ENCODE measurements at places on chromosomes 4 and X.

DNA sequence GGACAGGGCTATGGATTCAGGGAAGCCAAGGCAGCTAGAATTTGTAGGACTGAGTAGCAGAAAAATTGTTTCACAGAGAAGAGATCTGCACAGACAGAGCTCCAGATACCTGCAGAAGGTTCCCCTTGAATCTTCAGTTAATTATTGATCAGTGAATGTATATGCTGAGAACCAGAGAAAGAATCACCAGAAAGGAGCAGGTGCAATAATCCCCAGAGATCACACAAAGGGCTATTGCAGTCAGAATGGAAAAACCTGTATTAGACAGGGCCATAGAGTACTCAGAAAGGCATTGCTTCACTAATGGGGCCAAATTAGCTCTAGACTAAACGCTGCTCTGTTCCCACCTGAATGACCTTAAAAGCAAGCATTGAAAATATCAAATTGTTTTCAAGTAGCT is 35.5 kb upstream of the SMAD1 start:
- DNase-seq, result no peak

- DNase-seq, result no peak
Measured at GRCh38 chr4:99824070-99824599, 7.5 kb downstream of the DAPP1 start.

- DNase-seq, result no peak
Measured at GRCh38 chr4:174118171-174118570, 165.3 kb downstream of the FBXO8 start.

- DNase-seq, result no peak
Measured at GRCh38 chr4:137956256-137956655, 285.9 kb downstream of the SLC7A11 start.

DNA sequence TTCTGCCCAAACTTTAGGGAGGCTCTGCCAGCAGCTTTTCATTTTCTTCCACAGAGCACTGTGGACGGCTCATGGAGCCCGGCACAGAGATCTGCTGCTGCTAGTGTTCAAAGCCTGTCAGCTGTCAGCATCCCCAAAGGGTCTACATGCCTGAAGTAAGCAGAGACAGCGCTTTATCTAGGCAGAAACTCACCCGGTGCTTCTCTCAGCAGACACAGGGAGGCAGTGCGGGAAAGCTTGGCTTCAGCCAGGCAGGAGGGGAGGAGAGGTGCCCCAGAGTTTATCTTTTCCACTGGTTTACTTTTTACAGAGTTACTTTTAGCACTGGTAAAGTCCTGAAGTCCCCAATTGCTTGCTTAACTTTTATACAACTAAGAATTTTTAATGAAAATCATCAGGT is 339.3 kb downstream of the NKX6-1 start:
- no peak for DNase-seq

DNA sequence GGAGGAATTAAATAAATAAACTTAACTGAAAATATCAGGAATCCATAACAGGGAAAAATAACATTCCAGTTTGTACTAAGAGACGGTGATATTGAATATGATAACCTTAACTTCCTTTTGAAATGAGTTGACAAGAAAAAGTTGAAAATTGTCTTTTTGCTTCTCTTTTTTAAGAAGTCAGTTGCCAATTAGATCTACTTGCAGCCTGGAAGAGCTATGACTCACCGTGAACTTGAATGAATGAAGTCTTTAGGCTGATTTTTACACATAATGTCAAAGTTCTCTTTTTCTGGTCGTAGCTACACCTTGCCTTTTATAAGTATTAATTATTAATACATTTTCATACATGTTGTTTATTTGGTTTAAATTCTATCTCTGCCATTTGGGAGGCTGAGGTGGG is 94.4 kb upstream of the HPGD start:
- no peak for DNase-seq

All from activated CD4-positive, alpha-beta T cell treated with anti-CD3 and anti-CD28 coated beads, Interleukin-2, amount 50 U/mL, for 16 hours (primary cell).